Activated naive CD4-positive, alpha-beta T cell treated with anti-CD3 and anti-CD28 coated beads, Interleukin-2, amount 50 U/mL, for 72 hours (primary cell): ENCODE measurements at places on chromosomes 4 and X. TPM values are rescaled to one million over a fixed set of nuclear protein-coding genes. Genes with fewer than 3 reads are reported as not detected.
A peak's percentile ranks its signal among the peaks of the same experiment; 100 is the strongest.

NAT8L gene
- total RNA-seq: 0.99 TPM

SMIM43 gene
- not detected for total RNA-seq

COL4A6 gene
- total RNA-seq: not detected

PDE6B gene
- total RNA-seq: 8.4 TPM

DNA sequence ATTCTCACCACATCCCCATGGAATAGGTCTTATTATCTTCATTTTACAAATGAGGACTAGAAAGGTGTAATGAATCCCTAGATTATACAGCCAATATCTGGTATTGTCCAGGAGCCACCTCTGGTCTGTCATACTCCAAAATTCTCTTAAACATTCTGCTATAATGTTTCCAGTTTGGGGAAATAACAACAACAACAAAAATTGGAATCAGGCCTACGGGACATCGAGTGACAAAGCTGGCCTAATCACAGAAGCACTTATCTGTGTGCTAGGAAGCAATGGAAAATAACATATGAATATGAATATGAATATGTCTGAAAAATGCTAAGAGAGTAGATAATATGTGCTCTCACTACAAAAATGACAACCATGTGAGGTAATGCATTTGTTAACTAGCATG lies 264.1 kb downstream of the GASK1B start:
- no peak for DNase-seq

DNA sequence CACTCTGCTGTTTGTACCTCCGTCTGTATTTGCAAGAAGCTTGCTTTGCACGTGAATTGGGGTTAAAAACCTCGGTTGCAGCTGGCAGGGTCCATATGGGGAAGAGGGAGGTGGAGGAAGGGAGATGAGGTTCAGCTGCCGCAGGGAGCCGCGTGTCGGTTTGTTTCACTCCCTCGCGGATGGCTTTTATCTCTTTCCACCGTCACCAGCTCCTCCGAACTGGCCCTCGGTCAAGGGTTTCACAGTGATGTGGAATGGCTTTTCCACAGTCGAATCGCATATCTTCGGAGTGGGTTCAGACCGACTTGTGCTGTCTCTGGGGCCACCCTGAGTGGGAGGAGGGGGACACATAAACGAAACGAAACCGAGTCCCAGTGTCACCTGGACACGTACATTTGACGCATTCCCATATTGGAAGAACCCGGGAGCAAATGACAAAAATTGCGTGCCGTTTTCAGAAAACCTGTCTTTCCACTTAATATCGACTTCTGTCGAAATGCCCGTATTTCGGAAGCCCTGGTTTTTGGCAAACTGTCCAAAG lies 929 bp downstream of the ZBTB33 start:
- peak; percentile 57 for DNase-seq

DNA sequence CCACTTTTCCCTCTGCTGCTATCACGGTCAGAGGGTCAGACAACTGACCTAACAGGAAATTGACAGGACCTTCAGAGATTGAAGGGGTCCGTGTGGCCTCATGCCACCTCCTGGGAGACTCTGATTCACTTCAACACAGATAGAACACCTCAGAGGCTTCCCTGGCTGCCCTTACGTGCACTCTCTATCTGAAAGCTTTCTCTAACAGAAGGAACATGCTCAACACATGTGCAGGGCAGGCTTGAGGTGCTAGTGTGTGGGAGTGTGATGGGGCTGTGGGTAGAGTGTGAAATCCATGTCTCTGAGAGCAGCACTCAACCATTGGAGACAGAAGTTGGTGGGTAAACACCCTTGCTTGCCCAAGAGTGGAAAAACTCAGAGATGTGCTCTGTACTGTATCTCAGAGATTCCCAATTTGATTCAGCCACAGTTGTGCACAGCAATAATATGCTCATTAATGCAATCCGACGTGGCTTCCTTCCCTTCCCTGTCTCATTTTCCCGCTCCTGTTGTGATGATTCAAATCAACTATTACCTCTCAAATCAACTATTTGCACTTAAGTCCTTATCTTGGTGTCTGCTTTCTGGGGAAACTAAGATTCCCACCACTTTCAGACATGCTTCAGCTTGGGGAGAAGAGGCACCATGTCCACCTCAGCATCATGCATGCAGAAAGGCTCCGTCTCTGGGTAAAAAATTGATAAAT lies 62.0 kb upstream of the MAGEB2 start:
- no peak for DNase-seq

DNA sequence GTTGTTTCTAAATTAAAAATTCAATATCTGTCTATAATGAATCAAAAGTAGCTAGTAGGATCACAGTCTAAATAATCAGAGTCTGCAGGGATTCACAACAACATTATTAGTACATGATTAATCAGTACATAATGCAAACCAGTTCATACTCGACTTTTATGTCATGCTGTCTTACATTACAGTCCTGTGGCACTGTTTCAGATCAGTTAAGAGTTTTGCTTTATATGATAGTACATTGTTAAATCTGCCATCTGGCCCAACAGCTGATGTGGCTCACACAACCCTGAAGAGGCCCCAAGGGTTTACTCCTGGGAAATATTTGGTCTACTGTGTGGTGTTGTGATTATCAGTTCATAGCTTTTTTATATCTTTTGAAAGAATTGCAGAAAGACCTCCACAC lies 247.1 kb upstream of the ETNPPL start:
- DNase-seq: no peak

DNA sequence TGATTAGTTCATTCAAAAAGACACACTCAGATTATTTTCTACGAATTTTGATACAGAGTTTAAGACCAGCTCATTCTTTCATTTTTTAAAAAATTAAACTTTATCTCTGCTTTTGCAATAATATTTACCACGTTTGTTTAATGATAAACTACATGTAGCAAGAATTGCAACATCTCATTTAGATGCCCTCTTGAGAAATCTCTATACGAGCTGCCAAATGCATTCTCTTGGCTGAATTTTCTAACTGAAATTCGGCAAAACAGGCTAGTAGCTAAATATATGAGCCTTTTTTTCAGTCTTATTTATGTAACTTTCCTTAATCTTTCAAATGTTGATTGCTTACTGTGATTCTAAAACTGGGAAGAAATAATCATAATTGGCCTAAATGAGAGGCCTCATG lies 2.1 kb upstream of the GC start:
- DNase-seq: no peak

DNA sequence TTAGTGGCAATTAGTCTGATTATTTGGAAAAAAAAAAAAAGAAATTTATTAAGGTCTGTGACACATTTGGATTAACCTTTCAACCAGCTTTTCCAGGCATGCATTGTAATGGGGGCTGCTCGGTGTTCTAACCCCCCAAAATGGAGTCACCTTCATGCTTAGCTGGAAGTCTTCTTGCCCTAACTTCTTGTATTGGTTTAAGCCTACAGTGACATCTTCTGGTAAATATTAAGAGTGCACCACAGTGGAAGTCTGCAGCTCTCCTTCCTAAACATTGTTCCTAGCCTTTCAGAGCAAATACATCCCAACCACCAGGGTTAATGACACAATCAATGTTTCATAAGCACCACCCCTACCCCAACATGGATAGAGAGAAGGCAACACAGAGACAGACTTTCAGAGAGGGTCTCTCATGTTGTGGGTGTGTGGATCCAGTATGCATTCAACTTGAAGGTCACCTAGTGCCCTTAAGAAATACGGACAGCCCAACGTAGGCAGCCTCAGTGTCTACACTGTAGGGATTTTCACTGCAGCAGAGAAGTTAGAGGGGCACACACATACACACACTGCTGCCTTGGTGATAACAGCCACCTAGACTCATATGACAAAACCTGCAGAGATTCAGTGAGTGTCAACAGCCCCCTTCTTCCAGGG lies 142.9 kb upstream of the MBNL3 start:
- DNase-seq: no peak

- no peak for DNase-seq
Measured at GRCh38 chr4:41125558-41126311, 88.6 kb downstream of the APBB2 start.

- no peak for DNase-seq
Measured at GRCh38 chr4:100379583-100380105, 138.2 kb downstream of the EMCN start.

GRCh38 chr4:37561803-37562207 lies 124.4 kb downstream of the RELL1 start:
- no peak for DNase-seq

- DNase-seq: peak; percentile 12
Measured at GRCh38 chrX:109886122-109886761, 116.7 kb upstream of the TMEM164 start.

DNA sequence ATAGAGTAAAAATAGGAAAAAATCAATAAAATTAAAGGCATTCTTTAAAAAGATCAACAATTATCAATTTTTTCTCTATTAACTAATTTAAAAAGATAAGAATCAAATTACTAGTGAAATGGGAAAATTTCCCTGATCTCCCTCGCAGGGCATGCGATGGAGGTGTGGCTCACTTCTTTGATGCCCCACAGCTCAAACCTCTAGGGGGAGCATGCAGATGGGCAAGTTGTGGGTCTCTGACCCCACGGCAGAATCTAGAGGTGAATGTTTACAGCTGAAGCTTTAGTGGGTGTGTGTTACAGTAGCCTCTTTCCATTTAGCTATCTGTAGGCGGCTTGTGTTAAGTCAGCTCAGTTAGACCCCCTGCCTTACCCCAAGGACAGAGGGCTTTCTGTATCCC lies 1348.8 kb downstream of the PCDH18 start:
- no peak for DNase-seq

DNA sequence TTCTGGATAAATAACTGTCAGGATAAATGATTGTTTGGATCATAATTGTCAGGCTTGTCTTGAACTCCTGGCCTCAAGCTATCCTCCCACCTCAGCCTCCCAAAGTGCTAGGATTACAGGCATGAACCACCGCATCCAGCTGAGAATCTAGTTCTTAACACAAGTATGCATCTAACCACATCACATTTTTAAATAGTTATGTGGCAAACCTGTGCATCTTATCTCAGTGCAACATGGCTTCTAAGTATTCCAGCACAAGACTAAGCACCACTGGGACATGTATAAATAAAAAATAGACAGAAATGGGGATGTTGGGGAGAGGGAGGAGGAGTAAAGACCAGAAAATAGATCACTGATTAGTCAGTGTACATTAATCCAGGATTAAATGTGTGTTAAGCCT lies 74.7 kb upstream of the TBL1X start:
- no peak for DNase-seq

- no peak for DNase-seq
Measured at GRCh38 chrX:68018248-68019203, 414.8 kb downstream of the OPHN1 start.

DNA sequence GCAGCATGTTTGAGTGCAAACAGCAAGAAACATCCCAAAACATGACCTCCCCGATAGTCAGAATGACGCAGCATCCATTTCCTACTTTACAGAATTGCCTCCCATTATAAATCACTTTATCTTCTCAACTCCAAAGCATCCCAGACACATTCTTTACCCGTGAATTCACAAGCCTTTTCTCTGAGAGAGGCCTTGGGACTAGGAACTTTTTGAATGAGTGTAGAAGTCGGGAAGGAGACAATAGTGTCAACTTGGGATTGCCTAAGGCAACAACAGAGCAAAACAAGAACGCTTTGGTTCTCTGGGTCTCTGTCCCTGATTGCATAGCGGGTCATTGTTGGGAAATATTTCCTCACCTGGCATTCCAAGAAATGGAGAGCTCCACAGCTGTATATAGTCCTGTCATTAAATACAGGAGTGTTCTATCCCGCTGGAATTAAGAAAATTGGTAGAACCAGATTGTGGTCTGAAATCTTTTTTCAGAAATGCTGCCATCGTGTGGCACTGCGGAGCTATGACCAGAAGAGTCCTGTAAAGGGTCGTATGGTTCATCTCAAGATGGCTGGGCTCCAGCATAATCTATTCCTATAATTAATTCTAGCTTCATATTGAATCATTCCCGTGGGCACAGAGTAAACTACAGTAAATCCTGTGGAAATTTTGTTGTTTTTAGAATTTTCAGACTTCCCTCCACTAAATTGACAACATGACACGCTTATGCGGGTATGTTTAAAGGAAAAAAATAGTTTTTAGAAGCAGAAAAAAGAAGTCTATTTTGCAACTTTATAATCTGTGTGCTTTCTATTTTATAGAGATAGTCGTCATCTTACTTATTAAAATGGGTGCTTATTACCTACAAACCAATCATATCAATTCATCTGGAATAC lies 2.0 kb upstream of the SPP1 start:
- DNase-seq: peak; percentile 34
